ENCODE measurements at places on chromosomes 3 and 15.

- no peak for DNase-seq
Measured at GRCh38 chr15:90593499-90594158, 63.9 kb downstream of the CRTC3 start.

DNA sequence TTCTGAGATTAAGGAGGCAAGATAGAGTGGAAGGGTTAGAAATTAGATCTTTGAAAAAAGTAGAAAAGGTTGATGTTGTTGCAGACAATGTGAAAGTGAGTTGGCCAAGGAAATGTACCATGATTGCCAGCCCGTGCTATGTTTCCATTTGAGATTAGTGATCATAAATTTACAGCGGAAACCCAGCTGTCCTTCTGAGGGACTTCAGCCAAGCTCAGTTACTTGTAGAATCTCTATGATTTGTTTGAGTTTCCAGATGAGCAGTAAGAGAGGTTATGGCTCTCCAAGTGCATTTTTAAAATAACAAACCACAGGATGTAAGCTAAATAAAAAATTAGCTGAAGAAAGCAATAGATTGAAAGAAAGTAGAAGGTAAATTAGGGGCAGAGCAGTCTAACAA is 54.2 kb upstream of the RBMS3 start:
- DNase-seq = peak; percentile 40

GRCh38 chr15:51536965-51537574 is 85.5 kb downstream of the DMXL2 start:
- peak; percentile 37 for DNase-seq

DNA sequence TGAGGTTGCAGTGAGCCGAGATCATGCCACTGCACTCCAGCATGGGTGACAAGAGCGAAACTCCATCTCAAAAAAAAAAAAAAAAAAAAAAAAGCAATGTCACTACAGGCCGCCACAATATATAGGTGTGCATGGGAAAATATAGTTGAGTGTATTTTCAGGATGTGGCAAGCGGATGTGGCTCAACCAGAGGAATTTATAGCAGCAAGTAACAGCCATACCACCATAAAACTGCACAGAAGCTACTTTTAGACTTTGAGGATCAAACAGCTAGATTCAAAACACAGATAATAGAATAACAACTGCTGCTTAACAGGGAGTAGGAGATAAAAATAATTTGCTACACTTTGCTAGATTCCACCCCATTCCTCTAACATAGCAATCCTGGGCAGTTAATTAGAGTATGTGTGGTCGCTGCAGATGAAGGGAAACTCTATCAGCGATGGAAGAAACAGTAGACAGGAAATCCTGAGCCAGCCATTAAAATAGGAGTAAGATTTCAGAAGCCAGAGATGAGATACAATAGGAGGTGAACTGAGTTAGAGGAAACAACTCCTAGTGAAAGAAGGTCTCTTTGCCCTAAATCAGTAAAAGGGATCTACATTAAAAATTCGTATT is 318.7 kb upstream of the STT3B start:
- no peak for DNase-seq

GRCh38 chr15:82020625-82021394 is 25.0 kb downstream of the MEX3B start:
- DNase-seq = no peak

DNA sequence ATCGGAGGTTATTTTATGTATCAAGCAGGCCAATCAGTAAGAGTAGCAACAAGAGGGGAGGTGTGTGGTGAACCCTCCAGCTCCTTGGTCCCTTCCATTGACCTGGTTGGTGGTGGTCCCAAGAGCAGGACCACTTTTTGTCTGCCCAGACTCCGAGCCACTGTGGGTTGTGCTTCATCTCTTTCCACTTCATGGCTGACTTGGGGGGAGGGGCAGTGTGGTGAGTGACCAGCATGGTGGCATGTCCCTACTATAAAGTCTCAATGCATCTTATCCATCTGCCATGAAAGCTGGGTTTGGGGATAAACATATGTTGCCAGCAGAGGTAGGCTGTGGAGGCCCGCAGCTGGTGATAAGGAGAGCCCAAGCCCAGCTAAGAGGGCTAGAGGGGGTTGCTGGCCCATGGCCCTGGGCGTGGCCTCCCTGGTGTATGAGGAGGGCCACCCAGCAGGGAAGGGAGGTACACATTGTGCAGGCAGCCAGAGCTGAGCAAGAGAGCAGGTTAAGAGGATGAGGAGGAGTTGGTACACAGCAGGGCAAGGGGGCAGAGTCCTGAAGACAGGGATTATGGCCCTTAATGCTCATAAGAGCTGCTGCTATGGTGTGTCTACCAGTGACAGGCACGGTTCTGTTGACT is 7.0 kb downstream of the AEN start:
- DNase-seq = no peak

DNA sequence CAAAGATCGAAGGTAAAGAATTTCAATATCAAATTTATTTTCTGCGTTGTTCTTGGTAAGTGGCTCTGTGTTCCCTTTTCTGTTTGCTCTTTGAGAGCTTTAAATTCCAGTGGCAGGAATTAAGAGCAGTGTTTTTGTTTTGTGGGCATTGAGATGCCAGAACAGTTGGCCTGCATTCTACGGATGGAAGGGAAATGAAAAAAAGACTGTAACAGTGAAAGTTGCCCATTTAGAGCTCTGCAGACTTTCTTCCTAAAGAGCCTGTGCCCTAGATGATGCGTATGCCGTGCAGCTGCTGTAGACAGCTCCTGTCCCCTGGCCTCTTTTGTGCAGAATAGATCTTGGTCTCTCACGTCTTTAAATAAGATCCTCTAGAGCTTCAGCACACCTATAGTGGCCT is 58.8 kb downstream of the KAT2B start:
- DNase-seq = no peak

GRCh38 chr3:100726706-100727105 is 17.4 kb downstream of the TFG start:
- DNase-seq = no peak

DNA sequence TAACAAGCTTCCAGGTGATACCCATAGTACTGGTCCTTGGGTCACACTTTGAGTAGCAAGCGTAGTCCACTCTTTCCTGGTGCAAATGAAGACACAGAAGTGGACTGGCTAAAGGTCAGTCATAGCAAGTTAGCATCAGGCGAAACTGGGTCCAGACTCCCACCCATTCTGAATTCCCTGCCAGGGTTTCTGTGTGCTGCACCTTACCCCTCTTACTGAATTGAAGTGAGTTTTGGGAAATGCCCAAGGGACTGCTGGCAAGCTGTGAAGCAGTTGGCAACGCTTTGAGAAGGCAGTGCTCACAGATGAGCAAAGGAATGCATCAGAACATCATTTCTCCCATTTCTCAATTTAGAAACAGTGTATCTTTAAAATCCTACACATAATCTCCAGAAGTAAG is 1.8 kb upstream of the LSG1 start:
- no peak for DNase-seq

- no peak for DNase-seq
Measured at GRCh38 chr15:52221730-52222129, 30.5 kb upstream of the GNB5 start.

DNA sequence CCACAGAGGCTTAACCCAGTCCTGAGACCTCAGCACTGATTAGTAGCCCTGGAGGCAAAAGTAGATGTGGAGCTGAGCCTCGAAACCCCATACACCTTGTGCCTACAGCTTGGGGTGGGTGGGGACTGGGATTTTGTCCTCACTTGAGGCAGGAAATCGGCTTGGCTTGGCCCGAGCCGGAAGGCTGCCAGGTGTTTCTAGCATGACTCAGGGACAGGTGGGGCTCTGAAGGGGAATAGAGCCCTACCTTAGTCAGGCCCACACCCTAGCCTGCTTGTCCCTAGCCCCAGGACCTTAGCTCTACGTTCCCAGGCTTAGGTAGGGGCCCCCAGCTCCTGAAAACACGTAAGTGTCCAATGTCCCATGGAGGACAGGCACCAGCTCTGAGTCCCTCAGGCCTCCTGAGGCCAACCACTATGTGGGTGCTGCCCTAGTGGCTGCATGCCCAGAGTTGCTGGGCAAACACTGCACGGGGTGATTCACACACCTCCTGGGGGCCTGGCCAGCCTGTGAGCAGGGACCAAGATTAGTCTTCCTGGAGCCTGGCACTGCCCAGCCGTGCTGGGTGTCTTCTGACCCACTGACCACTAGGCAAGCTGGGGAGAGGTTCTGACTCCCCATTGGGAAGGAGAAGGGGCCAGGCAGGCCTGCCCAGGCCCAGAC is 3.1 kb downstream of the MST1R start:
- peak; percentile 52 for DNase-seq

DNA sequence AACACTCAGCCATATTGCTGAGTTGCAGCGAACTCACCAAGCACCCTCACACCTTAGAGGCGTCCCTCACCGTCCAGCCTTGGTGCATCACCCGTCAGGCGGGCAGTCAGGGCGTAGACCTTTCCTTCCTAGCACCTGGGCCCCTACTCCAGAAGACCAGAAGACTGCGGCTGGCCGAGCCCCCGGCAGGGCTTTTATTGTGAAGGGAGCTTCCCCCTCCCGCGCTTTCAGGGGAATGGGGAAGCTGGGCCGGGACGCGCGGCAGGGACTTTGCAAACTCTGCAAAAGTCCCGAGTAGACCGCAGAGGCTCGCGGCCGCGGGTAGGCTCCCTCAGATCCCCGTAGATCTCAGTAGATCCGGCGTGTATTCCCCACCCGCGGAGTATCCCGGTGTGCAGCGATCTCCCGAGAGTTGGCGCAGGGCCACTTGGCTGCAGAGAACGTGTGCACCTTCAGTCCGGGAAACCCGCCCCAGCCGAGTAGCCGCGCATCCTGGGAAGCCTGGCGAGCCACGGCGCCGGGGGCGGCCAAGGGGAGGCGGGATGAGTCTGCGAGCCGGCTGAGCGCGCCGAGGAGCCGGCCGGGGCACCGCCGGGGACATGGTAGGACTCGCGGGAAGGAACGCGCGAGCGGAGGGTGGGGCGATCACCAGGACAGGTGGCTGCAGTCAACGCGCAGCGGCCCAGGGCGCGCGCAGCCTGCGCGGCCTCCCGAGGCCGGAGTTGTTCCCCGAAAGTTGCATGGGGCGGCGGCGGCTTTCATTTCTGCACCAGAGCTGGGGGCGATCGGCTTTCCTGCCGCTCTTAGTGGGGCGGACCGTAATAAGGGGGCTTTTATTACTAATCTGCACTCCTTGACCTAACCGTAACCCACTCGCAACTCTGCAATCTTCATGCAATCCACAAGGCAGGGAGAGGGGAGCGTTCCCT is at the start of gene GASK1A:
TSS of gene GASK1A (plus strand) at position 268 of the 929 bp plus-strand sequence. CDS start at position 600, 332 bp downstream.
- DNase-seq = no peak

- no peak for DNase-seq
Measured at GRCh38 chr3:186526256-186526606, 17.9 kb downstream of the CRYGS start.

- DNase-seq = no peak
Measured at GRCh38 chr3:138984816-138985215, 21.3 kb downstream of the PRR23A start.

DNA sequence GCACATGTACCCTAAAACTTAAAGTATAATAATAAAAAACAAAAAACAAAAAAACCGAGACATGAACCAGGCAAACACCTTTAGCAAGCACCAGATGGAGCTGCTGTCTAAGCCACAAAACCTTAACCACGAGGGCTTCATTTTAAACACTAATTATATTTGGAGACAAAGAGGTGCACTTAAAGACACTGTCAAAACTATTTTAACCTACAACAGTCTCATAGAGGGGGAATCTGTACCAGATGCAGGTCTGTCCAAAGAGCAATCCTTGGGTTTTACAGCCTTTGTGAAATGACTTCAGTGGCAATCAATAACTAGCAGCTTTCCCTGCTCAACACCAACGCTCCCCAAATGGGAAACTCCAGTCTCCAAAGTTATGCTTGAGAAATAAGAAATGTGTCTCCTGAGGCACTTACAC is 115.7 kb upstream of the TSPAN3 start:
- DNase-seq = peak; percentile 35

DNA sequence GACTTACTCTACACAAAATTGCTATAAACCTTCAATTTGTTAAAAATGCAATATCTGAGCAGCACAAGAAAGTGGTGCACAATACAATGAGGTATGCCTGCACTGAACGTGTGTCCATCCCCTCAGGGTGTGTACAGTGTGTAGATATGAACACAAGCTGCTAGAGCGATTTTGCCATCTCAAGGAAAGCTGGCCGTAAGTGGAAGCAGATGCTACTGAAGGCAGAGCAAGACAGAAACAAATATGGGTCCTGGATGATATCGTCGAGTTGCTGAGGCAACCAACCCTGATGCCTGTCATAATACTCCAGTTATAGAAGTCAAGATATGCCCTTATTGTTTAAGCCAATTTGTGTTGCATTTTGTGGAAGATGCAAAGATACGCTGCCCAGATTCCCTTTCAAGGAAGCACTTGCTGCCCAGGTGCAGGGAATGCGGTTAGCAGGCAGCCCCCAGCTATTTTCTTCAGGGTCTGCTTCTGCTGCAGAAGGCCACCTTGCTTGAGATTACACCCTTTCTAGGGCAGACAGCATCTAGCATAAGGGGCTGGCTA is 25.8 kb upstream of the EHHADH start:
- DNase-seq = no peak

- peak; percentile 44 for DNase-seq
Measured at GRCh38 chr15:74541494-74542165, 610 bp downstream of the ARID3B start.

GRCh38 chr15:68609629-68610028 is 30.8 kb downstream of the CORO2B start:
- peak; percentile 42 for DNase-seq
